ENCODE measurements at places on chromosomes 16 and 17. TPM values are rescaled to one million over a fixed set of nuclear protein-coding genes. Genes with fewer than 3 reads are reported as not detected.

ZFP1 gene
- 13.5 TPM for total RNA-seq

GRCh38 chr17:349666-350065 lies 2.9 kb downstream of the RPH3AL start:
- DNase-seq = no peak

DNA sequence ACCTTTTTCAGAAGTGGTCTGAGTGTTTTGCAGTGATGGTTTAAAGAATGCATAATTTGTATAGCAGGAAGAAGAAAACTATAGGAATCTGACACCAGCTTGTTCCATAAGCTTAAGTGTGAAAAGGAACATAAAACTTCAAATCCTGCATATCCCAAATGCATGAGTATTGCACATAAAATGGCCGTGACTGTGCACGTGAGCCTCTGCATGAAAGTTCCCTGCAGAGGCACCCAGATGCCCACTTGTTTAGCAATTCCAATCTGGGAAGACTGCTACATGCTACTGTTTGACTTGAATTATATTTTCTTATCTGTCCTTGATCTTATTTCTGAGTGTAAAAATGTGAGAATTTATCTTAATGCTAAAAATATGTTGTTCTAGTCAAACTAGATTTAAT lies 21.5 kb downstream of the MARCHF10 start:
- no peak for DNase-seq

- DNase-seq = no peak
Observed at GRCh38 chr17:9431620-9432019, 144.0 kb downstream of the STX8 start.

GRCh38 chr16:69932691-69933392 lies 18.3 kb upstream of the CLEC18A start:
- DNase-seq = no peak

- no peak for DNase-seq
Observed at GRCh38 chr17:34246881-34247280, 8.2 kb upstream of the CCL2 start.

GRCh38 chr17:81456798-81457197 lies 55.8 kb downstream of the ACTG1 start:
- DNase-seq = no peak

TBC1D28 gene
- total RNA-seq = not detected

TMEM88 gene
- 1.8 TPM for total RNA-seq

ABCA10 gene
- total RNA-seq = 1.4 TPM

DNA sequence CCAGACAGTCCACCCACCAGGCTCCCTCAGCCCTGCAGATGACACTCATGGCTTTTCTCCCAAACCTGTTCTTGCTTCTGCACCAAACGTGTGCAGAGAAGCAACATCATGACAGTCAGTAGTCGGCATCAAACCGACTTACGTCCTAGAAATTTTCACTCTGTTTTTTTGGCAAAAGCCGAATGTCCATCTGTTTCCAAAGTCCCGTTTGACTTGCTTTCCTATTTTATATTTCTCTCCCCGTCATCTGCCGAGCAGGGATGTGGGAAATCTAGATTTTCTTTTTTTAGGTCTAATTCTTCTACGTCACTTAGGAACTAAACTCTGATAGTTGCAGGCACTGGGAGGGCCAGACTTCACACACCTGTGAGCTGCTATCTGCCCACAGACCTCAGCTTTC lies 104.9 kb downstream of the RMI2 start:
- no peak for DNase-seq

DNA sequence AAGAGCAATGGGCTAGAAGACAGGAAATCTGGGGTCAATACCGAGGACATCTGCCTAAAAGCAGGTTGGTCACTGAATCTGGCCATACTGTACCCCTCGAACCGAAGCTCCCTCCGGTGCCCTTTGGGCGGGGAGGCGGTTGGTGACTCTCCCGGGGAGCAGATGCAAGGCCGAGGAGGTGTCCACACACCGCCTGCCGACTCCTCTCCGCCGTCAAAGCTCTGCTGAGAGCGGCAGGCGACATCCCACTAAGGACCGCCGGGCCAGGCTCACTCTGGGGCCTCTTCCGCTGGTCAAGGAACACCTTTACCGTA lies 458 bp downstream of the ZNF200 start:
- DNase-seq = no peak

DNA sequence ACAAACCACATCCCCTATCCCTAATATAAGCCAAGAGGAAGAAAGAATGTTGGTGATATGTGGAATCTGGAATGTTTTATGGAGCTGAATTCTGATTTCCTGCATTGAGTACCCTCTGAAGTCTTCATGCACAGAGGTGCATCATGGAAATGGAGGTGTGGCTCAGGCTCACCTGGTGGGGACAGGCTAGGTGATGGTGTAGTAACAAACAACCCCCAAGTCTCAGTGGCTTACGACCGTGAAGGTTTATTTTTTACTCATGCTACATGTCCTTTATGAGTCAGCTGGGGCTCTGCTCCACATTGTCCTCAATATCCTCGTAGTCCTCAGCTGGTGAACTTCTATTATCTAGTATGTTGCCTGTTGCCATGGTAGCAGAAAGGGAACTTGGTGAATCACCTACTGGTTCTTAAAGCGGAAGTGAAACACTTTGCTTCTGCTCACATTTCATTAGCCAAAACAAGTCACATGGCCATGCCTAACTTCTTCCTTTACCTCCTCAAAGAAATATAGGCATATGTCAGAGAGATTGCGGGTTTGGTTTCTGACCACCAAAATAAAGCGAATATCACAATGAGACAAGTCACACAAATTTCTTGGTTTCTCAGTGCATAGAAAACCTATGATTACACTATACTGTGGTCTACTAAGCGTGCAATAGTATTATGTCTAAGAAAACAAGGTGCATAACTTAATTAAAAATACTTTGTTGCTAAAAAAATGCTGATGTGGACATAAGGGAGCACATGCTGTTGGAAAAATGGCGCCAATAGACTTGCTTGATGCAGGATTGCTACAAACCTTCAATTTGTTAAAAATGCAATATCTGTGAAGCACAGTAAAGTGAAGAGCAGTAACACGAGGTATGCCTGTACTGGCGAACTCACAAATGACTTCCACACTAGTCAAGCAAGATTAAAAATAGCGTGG lies at the start of gene PMFBP1:
PMFBP1 (minus strand) TSS at position 51 of the 930 bp plus-strand sequence. CDS start 947 bp downstream, outside the sequence.
- DNase-seq = peak; percentile 37

DNA sequence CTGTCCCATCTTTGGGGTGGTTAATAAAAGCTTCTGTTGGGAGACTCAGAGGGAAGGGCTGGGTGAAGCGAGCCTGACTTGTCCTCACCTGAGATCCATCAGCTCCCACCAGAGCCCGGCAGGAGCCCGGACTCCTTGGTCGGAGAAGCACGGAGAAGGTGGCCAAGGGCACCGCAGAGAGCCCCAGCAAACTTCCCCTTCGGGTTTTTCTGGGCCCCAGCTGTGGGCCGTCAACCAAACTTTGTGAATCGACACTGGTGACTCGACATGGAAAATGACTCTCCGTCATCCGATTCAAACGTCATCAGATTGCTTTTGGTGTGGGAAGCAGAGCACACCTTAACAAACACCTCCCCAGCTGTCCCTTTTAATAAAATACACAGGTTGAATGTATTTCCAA lies 21.4 kb downstream of the ENPP7 start:
- no peak for DNase-seq

DNA sequence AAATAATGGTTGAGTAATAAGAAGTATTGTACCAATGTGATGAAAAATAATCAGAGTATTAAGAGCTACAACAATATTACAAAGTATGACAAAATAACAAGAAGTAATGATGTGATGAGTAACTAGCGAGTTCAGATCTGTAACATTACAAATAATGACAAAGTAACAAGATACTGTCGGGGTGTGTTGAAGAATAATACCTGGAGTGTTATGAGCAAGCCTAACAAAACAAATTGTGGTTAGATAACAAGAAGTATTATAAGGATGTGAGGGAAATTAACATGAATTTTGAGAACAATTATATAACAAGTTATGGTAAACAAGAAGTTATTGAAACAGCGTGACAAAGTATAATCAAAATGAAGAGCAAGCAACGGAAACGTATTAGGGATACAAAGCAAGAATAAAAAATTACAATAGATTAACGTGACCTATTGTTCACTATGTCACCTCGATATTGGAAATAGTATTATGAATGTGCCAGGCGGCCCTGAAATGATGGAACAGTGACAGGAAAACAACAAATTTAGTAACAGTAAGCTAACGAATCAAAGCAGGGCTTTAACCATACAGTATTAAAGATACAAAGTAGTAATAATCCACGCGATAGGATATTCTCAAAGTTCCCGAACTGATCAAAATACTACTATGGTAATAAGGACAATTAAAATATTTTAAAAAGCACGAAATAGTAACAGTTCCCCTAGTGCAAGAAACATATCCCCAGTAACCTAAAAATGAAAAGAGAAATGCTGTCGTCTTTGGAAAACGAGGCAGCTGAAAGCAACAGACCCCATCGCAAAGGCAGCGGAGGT lies 1.6 kb downstream of the TBX4 start:
- no peak for DNase-seq

DNA sequence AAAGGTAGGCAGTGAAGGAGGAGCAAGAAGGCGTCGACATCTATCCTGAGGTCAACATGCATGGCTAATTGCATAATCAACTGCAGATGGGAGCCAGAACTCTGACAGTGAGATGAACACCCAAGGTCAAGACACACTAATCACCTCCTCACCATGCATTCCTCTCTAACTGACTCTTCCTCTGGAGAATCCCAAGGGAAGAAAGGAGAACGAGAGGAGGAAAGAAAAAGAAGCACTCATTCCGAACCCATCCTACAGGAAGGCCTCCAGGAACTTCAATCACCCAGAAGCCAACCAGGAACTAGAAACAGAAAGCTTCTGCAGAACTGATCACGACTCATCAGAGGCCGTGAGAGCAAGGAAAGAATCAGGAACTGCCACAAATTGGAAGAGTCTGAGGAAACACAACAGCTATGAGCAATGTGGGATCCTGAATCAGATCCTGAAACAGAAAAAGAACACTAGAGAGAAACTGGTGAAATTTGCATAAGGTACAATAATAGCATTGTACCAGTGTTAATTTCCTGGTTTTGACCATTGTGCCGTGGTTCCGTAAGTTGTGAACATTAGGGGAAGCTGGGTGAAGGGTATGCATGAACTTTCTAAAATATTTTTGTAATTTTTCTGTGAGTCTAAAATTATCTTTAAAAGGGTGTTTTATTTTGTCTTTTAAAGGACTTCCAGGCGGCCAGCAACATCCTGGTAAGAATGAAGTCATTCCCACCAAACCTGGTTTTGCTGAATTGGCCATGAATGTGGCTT lies 10.0 kb upstream of the BEAN1 start:
- DNase-seq = no peak

GRCh38 chr16:82852388-82853008 lies 225.7 kb downstream of the CDH13 start:
- DNase-seq = no peak

KRTAP9-2 gene
- total RNA-seq = not detected

- no peak for DNase-seq
Observed at GRCh38 chr16:1991588-1991947, 1.8 kb downstream of the SYNGR3 start.

- no peak for DNase-seq
Observed at GRCh38 chr17:58614859-58615459, 76.9 kb downstream of the TEX14 start.

- no peak for DNase-seq
Observed at GRCh38 chr16:83891742-83892141, 7.2 kb upstream of the MLYCD start.

TEX14 gene
- total RNA-seq = 0.98 TPM

- DNase-seq = no peak
Observed at GRCh38 chr16:49382916-49383315, 9.3 kb downstream of the C16orf78 start.

- DNase-seq = no peak
Observed at GRCh38 chr17:31598921-31599571, 207.6 kb downstream of the RAB11FIP4 start.

DNA sequence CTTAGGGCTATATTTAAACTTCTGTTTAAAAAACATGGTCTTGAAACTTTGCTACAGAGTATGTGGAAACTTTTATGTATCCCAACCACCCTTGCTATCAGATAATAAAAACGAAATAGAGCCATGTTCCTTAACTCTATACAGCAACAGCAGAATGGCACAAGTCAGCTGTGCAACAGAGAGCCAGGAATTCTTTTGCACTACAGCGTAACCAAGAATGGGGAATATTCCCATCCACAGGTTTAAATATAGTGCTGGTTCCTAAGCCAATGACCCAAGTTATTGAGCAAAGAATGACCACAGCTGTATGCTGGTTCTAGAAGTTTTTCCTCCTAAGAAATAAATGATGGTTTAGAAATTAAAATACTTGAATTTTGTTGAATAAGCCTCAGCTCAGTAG lies 33.1 kb downstream of the SETD6 start:
- no peak for DNase-seq

DNA sequence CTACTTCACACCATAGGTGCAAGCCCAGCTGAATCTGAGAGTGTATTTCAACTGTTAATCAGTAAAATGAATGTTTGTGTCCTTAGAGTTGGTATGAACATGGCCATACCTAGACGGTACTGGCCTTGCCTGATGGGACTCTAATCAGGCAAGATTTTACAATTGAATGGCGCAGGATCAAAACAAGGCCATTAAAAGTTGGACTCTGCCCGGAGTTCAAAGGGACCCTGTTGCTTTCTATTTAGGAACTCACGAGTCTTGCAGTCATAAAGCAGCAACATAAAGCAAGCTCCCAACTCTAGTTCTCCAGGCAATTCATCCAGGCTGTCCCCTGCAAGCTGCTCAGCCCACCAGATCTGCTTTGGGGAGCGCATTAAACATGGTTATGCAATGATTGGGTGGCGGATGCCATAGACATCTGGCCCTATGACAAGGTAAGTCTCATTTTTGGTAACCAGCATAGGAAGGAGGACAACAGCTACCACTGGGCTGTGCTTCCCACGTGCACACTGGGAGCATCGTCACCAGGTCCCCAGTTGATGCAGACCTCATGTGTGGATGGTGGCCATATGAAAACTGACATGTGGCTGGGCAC lies 8.8 kb downstream of the TMEM186 start:
- DNase-seq = no peak

DNA sequence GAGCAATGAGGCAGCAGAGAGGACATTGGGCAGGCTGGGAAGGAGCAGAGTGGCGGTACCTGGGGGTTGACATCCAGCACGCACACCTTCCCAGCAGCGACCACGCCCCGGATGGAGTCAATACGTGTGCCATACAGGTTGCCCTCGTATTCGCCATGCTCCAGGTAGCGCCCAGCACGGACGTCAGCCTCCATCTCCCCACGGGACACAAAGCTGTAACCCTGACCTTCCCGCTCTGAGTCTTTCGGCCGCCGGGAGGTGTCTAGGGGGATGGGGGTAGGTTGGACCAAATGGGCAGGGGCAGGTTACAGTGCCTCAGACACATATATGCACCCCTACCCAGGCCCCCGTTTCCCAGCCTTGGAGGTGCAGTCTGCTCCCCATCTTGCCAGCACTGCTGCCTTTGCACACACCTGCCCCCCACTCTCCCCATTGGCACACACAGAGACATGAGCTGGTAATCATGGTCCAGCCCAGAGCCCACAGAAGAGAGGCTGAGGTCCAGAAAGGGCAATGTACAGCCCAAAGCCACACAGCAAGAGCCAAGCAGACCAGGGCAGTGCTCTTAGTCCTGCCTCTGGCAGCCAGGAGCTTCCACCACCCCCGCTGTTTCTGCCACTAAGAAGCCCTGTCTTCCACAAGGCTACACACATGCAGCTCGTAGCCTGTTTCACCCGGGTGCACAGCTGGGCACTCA lies 27.5 kb downstream of the MPP2 start:
- no peak for DNase-seq

GRCh38 chr17:64983708-64984107 lies 64.4 kb upstream of the LRRC37A3 start:
- no peak for DNase-seq

TLCD3B gene
- 3.4 TPM for total RNA-seq

GRB7 gene
- 3.1 TPM for total RNA-seq

GRCh38 chr17:73939806-73940205 lies 263.7 kb upstream of the RPL38 start:
- no peak for DNase-seq

GRCh38 chr17:67311575-67311974 lies 54.8 kb downstream of the PSMD12 start:
- DNase-seq = no peak
